Left ventricle myocardium inferior (tissue), 1 donor: ENCODE measurements at places on chromosomes 4 and X. TPM values are rescaled to one million over a fixed set of nuclear protein-coding genes. Genes with fewer than 3 reads are reported as not detected.

HEPH gene
- total RNA-seq = 26.2 TPM

KIAA1210 gene
- not detected for total RNA-seq

ATP1B4 gene
- total RNA-seq = 1.8 TPM

MYOZ2 gene
- total RNA-seq = 843 TPM

PITX2 gene
- not detected for total RNA-seq

AFM gene
- not detected for total RNA-seq

PASD1 gene
- total RNA-seq = not detected

HSD17B13 gene
- 0.08 TPM for total RNA-seq

KLB gene
- total RNA-seq = not detected

SMIM31 gene
- total RNA-seq = not detected

SLC26A1 gene
- not detected for total RNA-seq

USP17L19 gene
- total RNA-seq = not detected

GABRG1 gene
- total RNA-seq = not detected

PPP1R2C gene
- not detected for total RNA-seq

LUZP4 gene
- not detected for total RNA-seq

GRCh38 chrX:136047016-136047642 is 61.9 kb downstream of the SLC9A6 start:
- DNase-seq = no peak

- DNase-seq = no peak
These were observed at the start of gene CFAP47 for GRCh38 chrX:35919536-35920309. TSS of gene CFAP47 (plus strand) at chrX:35919734. CDS start at chrX:35919800, 66 bp downstream.

GRCh38 chr4:90246816-90247215 is 119.6 kb downstream of the CCSER1 start:
- DNase-seq = no peak

- no peak for DNase-seq
These were observed 17.9 kb downstream of the COX18 start for GRCh38 chr4:73051625-73052024.

- DNase-seq = no peak
These were observed 954.6 kb upstream of the LCORL start for GRCh38 chr4:18975916-18976808.

GRCh38 chr4:150952167-150952845 is 62.8 kb downstream of the LRBA start:
- no peak for DNase-seq

GRCh38 chrX:19344661-19345060 is 934 bp downstream of the PDHA1 start:
- no peak for DNase-seq

GRCh38 chrX:150036641-150037040 is 98.3 kb upstream of the EOLA2 start:
- no peak for DNase-seq

DNA sequence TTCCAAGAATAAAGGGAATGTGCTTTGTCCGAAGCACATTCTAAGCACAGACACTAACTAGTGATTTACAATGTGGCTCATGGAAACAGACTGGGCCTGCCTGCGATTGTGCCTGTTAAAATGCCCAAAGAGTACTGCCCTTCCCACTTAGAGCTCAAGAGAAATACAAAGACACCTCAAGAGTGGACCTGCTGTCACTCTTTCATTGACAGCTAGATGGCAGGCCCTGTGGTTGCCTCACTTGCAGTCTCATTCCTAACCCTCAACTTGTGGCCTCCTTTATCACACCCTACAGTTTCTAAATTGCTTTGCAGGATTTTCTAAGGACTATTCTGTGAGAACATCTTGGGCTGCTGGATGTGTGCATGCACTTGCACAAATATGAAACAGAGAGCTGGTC is 331.0 kb upstream of the EMCN start:
- no peak for DNase-seq

GRCh38 chrX:3215249-3215648 is 131.2 kb downstream of the MXRA5 start:
- no peak for DNase-seq

DNA sequence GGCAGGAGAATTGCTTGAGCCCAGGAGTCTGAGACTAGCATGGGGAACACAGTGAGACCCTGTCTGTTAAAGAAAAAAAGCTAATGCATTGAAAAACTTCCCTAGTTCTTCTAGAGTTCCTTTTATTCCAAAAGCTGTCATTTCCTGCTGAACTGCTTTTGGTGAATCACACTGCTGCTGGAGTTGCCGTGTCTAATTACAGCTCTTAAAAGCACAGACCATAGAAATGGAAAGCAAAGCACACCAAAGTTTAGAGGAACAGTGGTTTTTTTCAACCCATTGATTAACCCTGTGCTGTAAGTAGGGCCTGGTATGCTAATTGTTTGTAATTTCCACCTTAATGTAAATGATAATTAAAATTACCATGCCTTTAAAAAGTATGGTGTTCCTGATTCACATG is 52.4 kb downstream of the SEPTIN11 start:
- no peak for DNase-seq

GRCh38 chrX:106457802-106458201 is 154.0 kb upstream of the RADX start:
- DNase-seq = no peak

GRCh38 chr4:158384414-158384813 is 137.3 kb upstream of the RXFP1 start:
- DNase-seq = no peak

GRCh38 chrX:39203427-39203826 is 402.2 kb downstream of the MID1IP1 start:
- DNase-seq = no peak

GRCh38 chr4:3781193-3781886 is 15.2 kb downstream of the ADRA2C start:
- no peak for DNase-seq

- no peak for DNase-seq
These were observed 38.0 kb downstream of the FAM241A start for GRCh38 chr4:112183252-112183651.

GRCh38 chr4:47031751-47032404 is 511 bp downstream of the GABRB1 start:
- no peak for DNase-seq

DNA sequence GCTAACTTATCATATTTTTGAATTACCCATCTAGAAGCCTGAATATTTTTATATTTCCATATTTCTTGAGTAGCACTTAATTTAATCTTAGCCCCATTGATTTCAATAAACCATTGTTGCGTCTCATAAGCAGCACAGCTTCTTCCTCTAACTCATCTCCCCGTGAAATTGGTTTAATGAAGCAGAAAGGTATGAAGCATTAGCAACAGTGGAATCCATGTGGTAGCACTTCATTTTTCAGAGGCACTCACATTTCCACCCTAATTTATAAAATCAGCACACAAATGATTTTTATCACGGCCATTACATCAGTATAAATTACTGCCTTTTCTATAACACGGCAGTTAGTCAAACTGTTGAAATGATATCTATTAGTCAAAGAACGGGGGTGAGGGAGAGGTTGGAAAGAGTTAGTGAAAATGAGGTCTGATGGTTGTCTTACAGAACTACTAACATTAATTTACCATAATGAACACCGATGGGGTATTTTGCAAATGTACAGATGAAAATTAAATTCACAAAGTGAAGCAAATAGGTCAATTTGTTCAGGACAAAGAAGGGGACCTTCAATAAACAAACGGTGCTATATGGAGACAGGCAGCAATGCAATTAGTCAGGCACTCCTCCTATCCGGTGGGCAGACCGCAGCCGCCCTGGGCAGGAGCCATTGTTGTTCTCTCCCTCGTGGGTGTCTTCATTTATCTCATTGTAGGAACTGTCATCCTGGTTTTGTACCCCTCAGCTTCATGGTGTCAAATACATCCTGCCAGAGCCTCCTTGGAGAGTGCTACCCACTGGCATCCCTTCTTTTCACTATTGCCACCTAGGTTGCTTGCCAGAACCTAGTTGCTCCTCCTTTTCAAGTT is 205.7 kb downstream of the SOX3 start:
- no peak for DNase-seq

GRCh38 chr4:119242417-119242816 is 29.9 kb downstream of the USP53 start:
- DNase-seq = no peak

- no peak for DNase-seq
These were observed 691.5 kb downstream of the KCTD8 start for GRCh38 chr4:43757147-43757546.

DNA sequence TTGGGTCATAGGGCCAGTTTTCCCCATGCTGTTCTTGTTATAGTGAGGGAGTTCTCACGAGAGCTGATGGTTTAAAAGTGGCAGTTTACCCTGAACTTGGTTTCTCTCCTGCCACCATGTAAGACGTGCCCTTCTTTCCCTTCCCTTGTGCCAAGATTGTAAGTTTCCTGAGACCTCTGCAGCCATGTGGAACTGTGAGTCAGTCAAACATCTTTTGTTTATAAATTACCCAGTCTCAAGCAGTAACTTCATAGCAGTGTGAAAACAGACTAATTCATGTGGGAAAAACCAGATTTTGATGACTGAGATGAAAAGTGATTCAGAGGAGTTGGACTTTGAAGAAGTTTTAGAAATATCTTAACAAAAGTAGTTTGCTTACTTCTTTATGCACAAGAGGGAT is 101.4 kb downstream of the ARHGAP10 start:
- no peak for DNase-seq

DNA sequence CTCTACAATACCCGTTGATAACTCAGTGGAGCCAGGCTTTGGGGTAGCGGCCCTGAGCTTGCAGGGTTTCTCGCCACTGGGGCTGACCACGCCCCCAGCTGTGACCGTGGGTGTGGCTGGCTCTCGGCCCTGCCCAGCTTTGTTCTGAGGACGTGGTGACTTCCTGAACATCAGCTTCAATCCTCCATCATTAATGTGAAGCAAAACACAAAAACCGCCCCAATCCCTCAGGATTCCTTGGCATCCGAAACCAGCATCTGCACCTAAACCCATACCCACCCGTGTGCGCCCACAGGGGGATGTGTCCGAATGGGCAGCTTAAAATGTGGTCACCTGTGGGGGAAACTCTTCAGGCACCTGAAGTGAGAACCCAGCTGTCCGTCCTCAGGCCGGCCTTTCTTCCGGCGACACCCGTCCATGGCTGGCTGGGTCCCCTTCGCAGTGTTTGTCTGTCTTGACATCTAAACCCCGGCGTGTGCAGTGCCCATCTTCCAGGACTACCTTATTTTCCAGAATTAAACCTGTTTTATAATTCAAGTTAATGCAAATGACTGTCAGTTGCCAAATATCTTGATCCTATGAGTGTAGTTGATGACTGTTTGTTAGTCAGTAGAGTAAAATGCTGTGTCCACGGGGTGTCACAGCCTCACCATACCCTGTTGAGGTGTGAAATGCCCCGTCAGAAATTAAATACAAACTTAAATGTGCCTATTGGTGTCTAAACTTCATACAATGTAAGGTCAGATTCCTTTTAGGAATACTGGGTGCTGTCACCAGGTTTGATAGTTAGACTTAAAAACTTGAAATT is 27.3 kb downstream of the NELFA start:
- no peak for DNase-seq

DNA sequence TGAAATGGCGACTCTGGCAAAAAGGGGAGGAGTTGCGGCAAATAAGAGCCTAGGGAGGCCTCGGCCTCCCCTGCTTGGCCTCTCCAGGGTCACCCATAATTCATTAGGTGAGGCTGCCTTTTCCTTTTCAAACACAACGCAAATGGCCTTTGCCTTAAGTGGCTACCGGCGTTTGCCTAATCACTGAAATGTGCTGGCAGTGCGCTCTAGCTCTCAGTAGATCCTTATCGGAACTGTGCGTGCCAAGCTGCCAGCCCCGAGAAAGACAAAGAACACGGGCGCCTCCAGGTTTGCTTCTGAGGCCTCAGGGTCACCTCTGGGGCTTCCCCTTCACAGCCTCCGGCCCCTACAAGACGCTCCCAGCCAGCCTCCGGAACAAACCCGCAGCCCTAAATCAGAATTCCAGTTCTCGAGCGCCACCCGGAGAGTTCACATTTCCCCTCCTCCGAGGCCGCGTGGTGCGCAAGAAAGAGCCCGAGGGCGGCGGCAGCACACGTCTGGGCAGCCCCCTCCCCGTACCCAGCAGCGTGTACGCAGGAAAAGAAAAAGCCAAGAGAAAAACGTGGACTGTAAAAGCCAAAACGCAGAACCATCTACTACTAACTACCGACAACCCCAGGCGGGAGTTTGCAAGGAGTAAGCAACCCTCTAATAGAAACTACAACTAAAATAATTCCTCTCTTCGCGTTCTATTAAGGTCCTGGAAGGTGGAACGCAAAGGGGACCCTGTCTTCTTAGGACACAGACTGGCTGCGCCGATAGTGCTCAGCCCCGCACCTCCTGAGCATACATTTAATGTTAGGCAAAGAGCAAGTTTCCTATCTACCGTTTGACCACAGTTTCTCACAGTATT is 76.5 kb upstream of the BCOR start:
- no peak for DNase-seq

DNA sequence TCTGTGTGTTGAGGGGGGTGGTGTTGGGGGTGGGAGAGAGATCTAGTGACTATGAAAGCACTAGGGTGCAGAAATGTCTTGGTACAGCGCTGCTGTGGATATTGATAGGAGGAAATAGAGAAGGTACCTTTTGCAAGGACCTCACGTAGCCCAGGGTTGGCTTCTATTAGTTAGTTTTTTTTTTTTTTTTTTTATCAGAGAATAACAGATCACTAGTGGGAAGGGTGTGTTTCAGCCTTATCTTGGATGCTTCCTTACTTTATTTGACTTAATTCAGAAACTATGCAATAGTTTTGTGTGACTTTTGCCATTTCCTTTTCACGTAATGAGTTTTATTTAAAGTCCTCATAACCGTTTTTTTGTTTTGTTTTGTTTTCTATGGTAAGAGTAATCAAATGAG is 16.4 kb upstream of the PGRMC2 start:
- no peak for DNase-seq

- no peak for DNase-seq
These were observed 102.5 kb upstream of the MID1 start for GRCh38 chrX:10722851-10723250.

- no peak for DNase-seq
These were observed 95.4 kb upstream of the NUDT6 start for GRCh38 chr4:123017636-123018395.

- no peak for DNase-seq
These were observed 155.2 kb upstream of the GK2 start for GRCh38 chr4:79563219-79563618.

- no peak for DNase-seq
These were observed 559.9 kb downstream of the RAB28 start for GRCh38 chr4:12924253-12924652.

GRCh38 chr4:706834-707598 is 1.4 kb downstream of the PCGF3 start:
- no peak for DNase-seq

- no peak for DNase-seq
These were observed 132.2 kb downstream of the SLC10A7 start for GRCh38 chr4:146389561-146389960.

- no peak for DNase-seq
These were observed 214.1 kb upstream of the GEMIN8 start for GRCh38 chrX:14243823-14244222.

DNA sequence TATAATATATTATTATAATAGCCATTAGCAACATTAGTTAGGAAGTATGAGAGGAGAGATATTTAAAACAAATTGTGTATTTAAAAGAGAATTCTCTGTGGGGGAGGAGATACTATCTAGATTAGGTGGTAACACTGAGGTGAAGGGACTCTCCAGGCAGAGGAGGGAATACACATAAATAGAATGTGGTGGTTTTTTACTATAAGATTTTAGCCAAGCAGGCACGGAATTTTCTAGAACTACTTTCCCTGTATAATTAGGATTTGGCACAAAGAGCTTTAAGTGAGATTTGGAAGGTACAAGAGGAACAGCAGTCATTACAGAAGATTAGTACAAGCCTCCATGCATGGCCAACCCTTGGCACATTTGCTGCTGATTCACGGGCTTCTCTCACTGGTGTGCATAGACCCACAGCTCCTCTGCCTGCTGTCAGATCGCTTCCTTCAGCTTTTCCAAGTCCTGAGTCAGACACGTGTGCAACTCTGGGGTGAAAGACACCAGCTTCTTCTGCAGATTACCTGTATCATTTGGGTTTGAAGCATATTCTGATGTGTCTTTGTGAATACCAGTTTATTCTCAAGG is 685.5 kb downstream of the KCTD8 start:
- no peak for DNase-seq
